ENCODE measurements at places on chromosomes 2 and 18.

DNA sequence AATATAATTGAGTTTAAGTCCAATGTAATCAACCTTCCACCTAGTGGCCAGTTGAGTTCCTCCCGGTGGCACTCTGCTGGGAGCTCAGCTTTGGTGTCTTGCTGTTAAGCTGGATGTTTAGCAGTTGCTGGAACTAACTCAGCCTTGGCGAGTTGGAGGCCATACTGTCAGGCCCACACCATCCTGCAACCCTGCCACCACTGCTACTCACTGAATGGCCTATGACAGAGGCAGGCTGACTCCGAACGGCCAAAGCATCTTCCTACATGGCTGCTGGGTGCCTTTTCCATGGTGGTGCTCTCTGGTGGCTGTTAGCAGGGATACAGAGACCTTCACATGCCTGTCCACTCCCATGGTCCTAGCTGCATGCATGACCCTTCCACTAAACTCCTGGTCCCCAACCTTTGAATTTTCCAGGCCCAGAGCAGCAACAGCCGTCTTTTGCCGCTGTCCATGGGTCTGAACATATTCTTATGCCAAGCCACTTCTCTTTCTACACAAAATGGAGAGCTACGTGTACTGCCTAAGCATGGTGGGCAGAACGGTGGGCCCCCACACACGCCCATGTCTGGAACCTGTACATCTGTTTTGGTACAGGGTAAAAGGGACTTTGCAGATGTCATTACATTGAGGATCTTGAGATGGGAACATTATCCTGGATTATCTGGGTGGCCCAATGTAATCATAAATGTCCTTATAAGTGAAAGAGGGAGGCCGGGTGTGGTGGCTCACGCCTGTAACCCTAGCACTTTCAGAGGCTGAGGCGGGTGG lies 15.0 kb upstream of the TRAF3IP1 start:
- DNase-seq, result no peak

DNA sequence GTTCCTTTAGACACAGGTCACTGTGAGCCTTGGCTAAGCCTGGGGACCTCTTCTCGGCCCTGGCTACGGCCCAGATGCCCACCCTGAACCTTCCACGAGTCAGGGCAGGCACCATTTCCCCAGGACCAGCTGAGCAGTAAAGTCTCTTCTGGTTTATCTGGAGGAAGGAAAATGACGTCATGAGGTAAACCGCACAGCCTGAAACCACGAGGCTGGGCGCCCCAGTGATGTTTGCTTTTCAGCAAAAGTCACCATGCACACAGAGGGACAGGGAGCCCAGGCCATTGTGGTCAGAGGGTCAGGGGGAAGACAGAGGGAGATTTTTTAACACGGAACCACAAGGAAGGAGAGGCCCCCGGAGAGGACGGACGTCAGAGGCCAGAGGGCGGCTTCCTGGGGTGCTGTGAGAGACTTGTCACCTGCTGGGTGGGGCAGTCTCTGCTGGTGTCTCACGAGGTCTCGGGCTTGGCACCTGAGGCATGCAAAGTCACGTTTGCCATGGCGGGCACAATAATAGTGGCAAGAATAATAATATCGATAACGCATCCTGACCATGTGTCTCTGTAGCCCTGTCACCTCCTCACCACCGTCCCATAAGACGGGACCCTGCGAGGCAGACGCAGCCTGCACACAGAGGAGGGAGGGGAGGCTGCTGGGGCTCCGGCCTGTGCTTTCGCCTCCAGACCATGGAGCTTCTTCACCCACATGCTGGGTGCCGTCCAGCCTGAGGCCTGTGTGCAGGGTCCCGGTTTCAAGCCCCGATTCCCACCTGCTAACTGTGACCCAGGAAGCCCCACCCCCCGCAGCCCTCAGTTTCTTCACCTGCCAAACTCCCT lies 33.2 kb upstream of the FOSL2 start:
- no peak for DNase-seq

- no peak for DNase-seq
These were observed 49.5 kb downstream of the SLC40A1 start for GRCh38 chr2:189530965-189531637.

- DNase-seq, result no peak
These were observed 75.3 kb downstream of the INHBB start for GRCh38 chr2:120421126-120421829.

DNA sequence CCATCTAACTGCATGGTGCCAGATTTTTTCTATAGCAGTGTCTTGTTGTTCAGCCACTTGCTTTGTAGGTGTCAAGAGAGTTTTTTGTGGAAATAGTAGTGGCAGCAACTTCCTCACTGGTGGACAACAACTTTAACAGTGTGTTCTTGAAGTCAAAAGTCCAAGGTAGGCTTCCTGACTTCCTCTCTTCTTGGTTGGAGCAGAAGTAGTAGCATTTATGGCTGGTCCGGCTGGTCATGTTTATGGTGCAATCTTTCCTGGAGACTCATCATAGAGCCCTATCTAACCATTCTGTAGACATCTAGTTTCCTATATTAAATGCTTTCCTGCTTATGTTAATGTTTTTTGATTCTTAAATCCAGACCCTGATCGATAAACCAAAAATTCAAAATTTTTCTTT lies 11.7 kb downstream of the GPR75 start:
- DNase-seq, result no peak

GRCh38 chr2:120289221-120289906 lies 36.7 kb downstream of the RALB start:
- DNase-seq, result no peak

DNA sequence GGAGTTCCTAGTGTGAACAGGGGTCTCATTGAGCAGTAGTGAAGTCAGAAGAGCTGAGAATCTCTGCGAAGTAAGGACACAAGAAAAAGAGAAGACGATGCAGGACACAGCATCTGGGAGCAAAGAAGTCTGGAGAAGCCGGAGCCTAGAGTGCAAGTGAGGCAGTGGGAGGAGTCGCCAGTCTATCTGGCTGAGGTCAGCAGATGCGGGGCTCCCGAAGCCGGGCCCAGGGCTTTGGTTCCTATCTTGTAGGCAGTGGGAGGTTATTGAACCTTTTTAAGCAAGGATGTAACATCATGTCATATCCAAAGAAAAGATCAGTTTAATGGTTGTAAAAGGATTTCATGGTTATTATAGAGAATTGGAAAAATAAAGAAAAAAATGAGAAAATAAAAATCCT lies 90.8 kb upstream of the KCTD1 start:
- no peak for DNase-seq

DNA sequence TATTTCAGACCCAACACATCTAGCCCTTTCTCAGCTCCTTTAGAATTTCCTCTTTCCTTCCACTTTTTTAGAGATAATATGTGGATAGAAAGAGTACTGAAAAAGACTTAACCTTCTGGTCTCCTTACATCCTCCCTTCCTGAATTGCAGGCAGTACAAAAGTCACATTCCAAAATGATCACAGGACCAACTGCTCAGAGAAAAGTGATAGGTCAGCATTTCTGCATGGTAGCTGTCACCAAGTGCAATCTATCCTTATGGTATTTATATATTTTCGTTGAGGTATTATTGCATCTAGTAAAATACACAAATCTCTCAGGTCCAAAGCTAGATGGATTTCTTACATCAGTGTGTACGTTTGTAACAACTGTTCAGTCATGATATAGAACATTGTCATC lies 427.5 kb downstream of the LPIN1 start:
- DNase-seq, result no peak

- no peak for DNase-seq
These were observed 198.7 kb downstream of the DOK6 start for GRCh38 chr18:69599377-69599776.

GRCh38 chr2:15800495-15801329 lies 139.6 kb upstream of the MYCN start:
- DNase-seq, result no peak

GRCh38 chr2:147541314-147541713 lies 303.5 kb upstream of the ACVR2A start:
- no peak for DNase-seq

DNA sequence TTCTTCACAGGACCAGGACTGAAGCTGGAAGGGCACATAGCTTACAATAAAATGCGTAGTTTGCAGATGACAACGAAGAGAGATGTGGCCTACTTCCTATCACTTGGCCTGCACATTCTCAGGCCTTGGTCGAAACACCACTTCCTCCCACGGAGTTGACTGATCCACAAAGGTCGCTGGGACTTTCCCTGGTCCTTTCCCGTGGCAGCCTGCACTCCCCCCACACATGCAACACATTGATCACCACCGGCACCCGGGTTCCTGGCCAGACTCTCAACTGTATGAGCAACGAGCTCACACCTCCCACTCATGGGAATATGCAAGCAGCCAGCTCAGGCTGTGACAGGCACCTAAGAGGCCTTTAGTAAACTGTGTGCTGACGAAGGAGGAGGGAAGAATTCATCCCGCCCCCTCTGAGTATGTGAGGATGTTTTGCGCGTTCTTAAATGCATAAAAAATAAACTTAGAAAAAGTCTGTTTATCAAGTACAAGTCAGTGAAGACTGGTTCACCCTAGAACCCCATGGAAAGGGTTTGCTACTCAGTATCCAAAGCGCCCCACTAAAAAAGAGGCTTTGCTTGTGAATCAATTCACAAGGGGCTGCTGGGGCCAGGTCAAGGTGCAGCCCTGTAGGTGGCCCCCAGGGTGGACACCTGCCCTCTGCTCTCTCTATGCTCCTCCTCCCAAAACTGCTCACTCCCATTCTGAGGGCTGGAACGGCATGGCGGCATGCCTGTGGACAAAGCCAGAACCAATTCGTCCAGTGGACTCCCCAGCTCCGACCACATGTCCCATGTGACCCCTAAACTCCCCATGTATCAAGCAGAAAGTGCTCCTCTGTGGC lies 154.3 kb downstream of the EIPR1 start:
- DNase-seq, result no peak

GRCh38 chr2:128626760-128627511 lies 308.3 kb upstream of the HS6ST1 start:
- no peak for DNase-seq

DNA sequence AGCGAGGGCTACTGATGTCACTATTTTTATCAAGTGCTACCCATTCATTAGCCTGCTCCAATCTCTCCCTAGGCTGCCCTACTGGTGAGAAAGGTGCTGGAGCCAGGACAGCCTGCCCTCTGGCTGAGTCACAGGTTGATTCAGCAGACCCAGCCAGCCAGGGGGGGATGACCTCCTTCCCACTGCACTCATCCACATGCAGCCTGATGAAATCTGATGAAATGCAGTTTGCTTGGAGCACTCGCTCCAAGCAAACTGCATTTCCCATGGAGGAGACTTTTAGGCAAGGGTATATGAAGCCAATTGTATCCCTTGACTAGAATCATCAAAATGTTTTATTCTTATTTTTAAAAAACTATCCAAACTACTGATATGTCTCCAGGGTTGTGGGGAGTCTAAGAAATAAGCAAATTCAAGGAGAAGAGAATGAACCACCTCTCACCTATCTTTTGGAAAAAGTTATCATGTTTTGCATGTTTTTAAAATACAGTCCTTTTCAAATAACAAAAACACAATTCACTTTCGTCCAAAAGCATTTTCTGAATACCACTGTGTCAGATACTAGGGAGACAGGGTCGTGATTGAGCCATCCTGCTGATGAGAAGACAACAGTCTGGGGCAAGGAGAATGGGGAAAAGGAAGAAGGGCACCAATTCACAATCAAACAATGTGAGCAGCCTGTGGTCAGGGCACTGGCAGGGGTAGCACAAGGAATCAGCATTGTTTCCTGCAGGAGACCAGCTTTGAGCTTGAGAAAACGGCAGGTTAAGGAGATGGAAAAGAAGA lies 128.3 kb downstream of the AFF3 start:
- no peak for DNase-seq

DNA sequence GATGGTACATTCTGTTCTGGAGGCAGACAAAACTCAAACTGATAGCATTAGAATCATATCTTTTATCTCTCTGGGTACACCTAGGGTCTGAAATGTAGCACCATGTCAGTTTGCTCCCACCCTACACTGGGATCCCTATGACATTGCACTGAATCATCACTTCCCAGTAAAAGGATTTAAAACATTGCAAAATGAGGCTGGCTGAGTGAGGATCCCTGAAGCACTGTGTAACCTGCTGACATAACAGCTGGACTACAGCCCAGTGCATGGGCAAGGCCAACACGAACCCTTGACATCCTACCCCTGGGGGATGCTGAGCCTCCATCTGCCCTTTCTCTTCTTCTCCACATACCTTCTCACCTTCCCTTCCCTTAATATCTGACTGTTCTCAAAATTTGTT lies 253.2 kb downstream of the TTC32 start:
- no peak for DNase-seq

DNA sequence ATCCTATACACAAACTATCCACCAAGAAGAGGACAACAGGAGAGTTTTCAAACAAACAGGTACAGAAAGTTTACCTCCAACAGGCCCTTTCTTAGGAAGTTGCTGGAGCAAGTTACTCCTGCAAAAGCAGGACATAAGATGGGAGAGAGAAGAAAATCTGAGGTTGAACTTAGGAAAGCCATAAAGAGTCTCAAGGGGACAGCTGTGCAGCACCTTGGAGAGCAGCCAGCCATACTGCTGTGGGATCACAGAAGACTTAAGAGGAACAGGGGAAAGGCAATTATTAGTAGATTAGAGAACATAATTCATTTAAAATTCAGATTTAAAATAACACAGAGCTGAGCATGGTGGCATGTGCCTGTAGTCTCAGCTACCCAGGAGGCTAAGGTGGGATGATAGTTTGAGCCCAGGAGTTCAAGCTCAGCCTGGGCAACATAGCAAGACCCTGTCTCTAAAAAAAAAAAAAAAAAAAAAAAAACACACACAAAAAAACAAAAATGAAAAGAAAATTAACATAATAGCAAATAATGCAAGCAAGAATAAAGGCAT lies 148.1 kb upstream of the SIX3 start:
- DNase-seq, result no peak

- DNase-seq, result no peak
These were observed 53.3 kb downstream of the RNF144A start for GRCh38 chr2:6970551-6970950.

- DNase-seq, result no peak
These were observed 119.1 kb upstream of the NCK2 start for GRCh38 chr2:105625632-105626031.

- no peak for DNase-seq
These were observed 195.6 kb downstream of the TMX3 start for GRCh38 chr18:68519336-68519735.

DNA sequence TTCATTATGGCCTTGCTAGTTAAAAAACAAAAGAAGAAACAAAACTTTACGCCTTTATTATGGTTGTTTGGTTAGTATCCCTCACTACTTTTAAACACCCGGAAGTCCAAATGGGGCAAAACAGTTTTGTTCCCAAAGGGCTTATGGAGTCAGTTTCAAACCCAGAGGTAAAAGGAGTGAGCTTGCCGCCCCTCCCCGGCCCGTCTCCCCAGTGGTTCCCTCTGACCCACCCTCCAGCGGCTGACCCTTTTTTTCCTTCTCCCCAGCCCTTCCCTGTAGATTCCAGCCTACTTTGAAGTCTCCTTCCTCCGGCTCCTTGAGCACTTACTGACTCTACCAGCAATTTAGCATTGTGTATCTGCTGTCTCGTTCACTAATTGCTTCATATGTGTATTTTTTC lies 209.2 kb downstream of the ICOS start:
- DNase-seq, result no peak

- DNase-seq, result no peak
These were observed 290.7 kb upstream of the EPAS1 start for GRCh38 chr2:46006473-46007025.

- no peak for DNase-seq
These were observed 60.9 kb upstream of the NT5C1B start for GRCh38 chr2:18650221-18650620.

Data from right renal pelvis (tissue), 4 donors.